ENCODE measurements at places on chromosomes 7 and 10.

DNA sequence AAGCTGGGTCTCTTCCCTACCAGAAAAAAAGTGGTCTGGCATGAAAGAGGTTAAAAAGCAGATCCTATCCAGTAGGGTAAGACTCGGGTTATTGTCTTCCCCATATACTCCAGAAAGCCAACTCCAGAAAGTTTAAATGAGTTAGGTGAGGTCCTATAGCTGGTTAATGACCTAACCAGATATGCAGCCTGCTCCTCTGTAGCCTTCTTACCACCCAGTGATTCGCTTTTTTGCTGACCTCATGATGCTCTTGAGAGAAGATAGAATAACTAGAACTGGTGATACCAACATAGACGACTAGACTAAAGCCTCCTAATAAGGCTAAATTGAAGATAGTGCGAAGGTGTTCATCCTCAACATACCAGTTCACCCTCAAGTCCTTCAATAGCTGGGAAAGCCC is 675 bp upstream of the GIMAP1 start:
- no peak for DNase-seq

DNA sequence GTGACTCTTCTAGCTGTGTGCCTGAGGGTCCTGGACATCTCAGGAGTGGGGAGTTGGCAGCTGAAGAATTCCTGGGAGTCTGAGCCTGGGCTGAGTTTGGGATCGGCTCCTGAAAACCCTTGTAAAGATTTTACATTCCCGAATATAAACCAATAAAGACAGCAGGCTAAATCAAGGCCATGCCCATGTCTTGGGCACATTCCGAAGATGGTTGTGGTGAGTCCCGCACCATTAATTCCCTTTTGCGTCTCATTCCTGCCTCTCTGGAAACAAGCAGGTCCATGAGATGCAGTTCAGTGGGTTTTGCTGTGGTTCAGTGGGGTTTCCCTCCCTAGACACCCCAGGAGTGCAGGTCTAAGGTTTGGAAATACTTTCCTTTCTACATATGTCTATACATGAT is 90.9 kb downstream of the COL26A1 start:
- no peak for DNase-seq

DNA sequence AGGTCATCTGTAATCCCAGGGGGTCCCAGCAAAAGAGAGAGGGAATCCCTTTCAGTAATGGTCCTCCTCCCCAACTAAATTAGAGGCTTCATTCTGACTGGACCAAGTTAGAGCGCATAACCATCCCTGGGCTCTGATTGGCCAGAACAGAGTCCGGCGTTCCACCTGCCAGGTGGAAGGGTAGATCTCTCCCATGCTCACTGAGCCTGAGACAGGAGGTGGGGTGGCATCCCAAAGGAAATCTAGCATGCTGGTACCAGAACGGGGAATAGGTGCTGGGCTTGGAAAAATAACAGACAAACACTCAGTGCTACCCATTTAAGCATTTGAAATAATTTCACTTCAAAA is 21.0 kb upstream of the TSPAN33 start:
- DNase-seq, result no peak

GRCh38 chr7:85471307-85471706 is 284.5 kb upstream of the SEMA3D start:
- DNase-seq, result no peak

DNA sequence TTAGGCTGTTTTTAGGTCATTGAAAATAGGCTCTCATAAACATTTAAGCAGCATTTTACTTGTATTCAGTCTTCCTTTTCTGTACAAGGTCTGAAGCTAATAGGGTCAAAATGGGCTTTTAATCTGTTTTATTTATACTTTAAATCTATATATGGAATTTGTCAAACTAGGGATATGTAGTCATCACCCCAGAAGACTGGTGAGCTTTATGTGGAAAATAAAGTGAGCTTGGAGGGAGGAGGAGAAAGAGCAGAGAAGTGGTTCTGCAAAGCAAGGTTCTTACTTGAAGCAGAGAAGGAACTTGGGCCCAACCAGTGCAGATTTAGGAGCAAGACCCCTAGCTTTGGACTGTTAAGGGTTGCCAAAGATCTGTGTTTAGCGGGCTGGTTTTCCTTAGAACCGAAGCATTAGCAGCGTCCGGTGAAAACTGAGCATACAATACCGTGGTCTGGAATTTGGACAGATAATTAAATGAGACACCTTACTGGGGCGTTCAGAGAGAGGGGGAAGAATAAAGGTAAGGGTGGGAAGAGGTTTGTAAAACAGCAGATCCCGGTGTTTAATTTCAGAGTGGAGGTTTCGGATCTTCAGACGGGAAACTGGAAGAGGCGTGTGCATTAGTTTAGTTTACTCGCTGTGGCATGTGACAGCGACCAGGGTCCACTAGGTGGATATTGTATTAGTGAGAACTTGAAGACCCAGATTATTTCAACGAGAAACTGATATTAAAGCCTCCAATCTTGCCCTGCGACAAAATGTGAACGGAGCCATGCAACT is 2.4 kb downstream of the BAMBI start:
- no peak for DNase-seq

- DNase-seq, result no peak
Measured at GRCh38 chr7:152640829-152641228, 35.1 kb downstream of the XRCC2 start.

GRCh38 chr7:83586281-83586680 is 62.7 kb downstream of the SEMA3E start:
- DNase-seq, result no peak

DNA sequence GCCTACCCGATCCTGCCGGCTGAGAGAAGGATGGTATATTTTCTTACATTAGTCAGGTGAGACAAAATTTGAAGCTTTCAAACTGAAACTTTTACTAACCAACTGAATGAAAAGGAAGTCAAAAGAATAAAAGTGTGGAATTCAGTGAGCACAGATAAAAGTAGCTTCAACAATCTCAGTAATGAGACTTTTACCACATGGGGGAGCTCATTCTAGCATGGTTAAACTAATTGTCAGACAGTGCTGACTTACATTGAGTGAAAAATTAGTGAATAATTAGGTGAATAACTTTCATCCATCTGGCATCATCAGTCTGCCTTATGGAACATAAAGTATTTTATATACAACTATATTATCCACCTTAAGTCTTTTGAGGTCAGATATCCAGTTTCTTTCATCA is 8.4 kb downstream of the FAM237B start:
- DNase-seq, result no peak

- no peak for DNase-seq
Measured at GRCh38 chr7:126370038-126370668, 882.6 kb downstream of the GRM8 start.

- DNase-seq, result no peak
Measured at GRCh38 chr7:151428378-151429236, 11.3 kb downstream of the CRYGN start.

- no peak for DNase-seq
Measured at GRCh38 chr7:116211913-116212596, 1.7 kb downstream of the TES start.

- DNase-seq, result peak; percentile 82
Measured at GRCh38 chr10:16828114-16828568, 10.9 kb upstream of the RSU1 start.

DNA sequence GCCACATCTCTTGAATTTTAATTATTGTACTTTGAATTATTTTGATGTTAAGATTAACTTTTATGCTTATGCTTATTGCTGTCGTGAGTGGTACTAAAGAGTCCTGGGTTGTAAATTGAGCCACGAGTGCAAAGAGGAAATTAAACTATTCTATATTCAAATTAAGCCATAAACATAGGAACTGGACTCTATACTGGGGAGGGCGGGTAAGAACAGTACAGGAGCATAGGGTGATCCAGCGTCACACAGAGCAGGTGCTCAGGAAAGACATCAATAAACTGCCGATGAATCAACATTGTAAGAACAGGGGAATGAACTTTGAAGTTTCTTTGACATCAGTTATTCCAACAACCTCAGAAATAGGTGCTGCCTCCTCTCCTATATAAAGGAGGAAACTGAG is 219.6 kb downstream of the CACNB2 start:
- DNase-seq, result no peak

DNA sequence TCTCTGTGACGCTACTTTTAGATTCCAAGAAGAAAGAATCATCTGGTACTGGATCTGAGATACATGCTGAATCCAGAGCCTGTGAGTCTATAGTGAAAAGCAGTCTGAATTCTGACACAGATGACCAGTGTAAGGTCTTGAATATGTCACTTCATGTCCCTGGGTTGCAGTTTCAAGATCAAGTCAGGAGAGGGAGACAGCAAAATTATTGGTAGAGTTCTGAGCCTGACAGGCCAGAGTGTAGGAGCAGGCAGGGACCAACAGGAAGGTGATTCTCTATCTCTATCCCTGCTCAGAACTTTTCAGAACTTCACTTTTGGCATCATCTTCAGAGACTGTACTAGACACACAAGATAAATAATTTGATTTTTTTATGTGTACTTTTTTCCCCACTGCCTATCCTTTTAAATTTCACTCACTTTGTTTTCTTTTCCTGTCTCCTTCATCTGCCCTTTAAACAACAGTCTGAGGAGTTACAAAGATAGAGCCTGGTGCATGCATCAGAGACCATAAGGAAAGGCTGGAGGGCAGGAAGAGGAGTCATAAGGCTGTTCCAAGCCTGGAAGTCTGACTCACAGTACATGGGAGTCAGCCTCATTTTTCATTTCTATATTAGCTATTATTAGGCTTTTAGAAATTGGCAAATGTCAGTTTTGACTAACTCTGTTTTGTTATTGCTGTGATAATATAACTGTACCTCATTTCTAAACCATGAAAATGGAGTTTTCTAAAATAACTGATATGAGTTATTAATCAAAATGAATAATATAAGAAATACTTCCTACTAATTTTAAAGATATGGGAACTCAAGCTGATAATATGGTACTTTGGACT is 120.2 kb upstream of the TMEM229A start:
- DNase-seq, result no peak

DNA sequence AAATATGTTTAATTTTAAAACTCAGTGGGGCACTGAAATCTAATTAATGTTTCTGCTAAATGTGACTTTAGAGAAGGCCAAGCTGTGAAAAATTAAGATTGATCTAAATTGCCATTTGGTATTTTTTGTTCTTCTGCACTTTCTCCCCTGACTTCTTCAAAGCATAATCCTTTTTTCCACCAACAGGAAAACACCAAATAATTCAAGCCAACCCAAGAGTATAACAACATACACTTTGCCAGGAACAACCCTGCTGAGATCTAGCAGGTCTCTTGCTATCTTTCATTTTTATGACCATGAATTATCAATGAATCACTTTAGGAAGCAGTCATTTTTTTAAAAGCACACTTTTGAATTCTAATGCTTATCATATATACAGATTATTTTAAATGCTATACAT is 100.1 kb downstream of the USP6NL start:
- DNase-seq, result no peak

GRCh38 chr7:91330191-91330808 is 66.1 kb downstream of the FZD1 start:
- DNase-seq, result no peak

GRCh38 chr10:63431962-63432797 is 33.6 kb downstream of the JMJD1C start:
- DNase-seq, result no peak

DNA sequence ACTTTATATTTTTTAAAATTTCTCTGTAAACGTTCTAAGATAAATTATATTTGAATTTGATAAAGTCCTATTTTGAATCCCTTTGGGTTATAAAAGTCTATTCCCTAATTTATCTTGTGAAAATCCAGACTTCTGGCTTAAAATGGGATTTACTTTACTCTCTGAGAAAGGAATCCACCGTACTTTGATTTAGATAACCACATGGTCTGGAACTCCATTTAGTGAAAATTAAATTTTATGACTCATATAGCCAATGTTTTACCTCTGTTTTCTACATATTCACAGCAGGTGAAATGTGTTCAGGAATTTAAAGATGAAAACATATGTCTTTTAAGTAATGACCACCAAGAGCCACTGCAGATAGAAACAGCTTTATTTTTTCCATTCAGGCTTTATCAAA is 141.8 kb upstream of the FGFR2 start:
- no peak for DNase-seq

DNA sequence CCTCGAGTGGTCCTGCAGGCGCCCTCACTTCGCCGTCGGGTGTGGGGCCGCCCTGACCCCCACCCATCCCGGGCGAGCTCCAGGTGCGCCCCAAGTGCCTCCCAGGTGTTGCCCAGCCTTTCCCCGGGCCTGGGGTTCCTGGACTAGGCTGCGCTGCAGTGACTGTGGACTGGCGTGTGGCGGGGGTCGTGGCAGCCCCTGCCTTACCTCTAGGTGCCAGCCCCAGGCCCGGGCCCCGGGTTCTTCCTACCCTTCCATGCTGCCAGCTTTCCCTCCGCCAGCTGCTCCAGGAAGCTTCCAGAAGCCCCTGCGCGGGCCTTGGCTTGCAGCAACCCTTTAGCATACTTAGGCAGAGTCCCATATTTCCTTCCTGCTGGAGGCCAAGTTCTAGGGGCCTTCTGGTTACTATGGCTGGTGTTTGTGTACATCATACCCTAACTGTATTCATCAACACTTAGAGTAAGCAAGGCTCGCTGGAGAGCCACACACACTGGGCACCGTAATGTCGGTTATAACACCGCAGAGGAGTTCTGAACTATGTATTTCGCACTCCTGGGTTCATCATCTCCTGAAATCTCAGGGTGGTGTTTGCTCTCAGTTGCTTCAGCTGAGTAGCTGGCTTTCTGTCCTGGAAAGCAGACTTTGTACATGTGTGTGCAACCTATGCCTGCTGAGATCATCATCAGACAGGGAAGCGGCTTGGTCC is 471 bp downstream of the MGMT start:
- no peak for DNase-seq

- no peak for DNase-seq
Measured at GRCh38 chr10:11663763-11664555, 52.5 kb upstream of the USP6NL start.

GRCh38 chr10:76036111-76036940 is 604.9 kb downstream of the LRMDA start:
- peak; percentile 8 for DNase-seq

DNA sequence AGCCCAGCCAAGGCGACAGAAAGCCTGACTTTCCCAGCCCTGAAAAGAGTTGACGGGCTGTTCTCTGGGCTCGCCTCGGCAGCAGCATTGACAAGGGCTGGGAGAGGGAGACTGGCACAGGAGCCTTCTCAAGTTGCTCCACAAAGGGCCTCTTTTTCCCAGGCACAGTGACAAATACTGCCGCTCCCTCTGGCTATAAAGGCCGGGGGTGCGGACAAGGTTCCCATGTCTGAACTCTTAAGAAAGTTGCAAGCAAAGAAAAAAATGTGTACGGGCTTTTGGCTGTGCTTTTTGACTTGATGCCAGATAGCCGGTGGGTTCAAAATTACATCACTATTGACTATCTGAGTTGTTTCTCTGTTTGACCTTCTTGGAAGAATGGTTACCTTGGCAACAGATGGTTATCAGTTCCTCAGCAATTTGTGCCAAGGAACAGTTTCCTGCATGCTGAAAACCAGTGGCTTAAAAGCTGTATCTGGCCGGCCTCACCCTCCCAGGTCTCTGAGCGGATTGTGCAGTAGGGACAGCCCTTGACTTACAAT is 115.9 kb upstream of the EEPD1 start:
- no peak for DNase-seq

Measured in hematopoietic multipotent progenitor cell treated with erythropoietin and hydrocortisone succinate and interleukin-3 and kit ligand, for 17 days (in vitro differentiated cells).